Ecto neural progenitor cell (in vitro differentiated cells): ENCODE measurements at places on chromosomes 16 and 17.

- no peak for DNase-seq
These were observed 5.0 kb upstream of the SPIRE2 start for GRCh38 chr16:89823087-89823823.

GRCh38 chr17:61378658-61379456 is 20.8 kb upstream of the TBX2 start:
- DNase-seq: no peak

- DNase-seq: no peak
These were observed 39.0 kb downstream of the NLK start for GRCh38 chr17:28081467-28081866.

DNA sequence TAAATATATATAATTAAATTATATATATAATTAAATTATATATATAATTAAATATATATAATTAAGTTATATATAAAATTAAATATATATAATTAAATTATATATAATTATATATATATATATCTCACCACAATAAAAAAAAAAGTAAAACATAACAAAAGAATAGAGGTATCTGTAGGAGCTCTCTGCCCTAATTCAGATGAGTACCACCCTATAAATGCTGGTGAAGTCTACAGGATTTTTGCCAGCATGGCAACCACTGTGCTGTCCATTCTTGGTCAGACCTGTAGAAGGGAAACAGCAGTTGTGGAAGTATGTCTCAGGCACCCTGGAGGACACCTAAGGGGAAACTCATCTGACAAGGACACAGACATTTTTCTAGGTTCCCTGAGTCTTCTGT is 259.7 kb downstream of the PRKCA start:
- DNase-seq: no peak

DNA sequence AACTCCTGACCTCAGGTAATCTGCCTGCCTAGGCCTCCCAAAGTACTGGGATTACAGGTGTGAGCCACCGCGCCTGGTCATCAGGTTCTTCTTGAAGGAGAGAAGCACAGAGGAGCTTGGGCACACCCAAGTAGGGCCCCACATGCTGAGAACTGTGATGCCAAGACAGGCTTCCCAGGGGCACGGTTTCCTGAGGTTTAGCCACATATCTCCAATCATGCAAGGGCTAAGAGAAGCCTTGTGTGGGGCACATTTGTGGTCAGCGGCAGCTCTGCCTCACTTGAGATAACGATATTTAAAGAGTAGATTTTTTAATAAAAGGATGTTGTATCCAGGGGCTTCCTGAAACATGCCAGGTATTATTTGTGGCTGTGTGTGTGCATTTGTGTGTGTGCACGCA is 46.9 kb downstream of the CUEDC1 start:
- DNase-seq: no peak

DNA sequence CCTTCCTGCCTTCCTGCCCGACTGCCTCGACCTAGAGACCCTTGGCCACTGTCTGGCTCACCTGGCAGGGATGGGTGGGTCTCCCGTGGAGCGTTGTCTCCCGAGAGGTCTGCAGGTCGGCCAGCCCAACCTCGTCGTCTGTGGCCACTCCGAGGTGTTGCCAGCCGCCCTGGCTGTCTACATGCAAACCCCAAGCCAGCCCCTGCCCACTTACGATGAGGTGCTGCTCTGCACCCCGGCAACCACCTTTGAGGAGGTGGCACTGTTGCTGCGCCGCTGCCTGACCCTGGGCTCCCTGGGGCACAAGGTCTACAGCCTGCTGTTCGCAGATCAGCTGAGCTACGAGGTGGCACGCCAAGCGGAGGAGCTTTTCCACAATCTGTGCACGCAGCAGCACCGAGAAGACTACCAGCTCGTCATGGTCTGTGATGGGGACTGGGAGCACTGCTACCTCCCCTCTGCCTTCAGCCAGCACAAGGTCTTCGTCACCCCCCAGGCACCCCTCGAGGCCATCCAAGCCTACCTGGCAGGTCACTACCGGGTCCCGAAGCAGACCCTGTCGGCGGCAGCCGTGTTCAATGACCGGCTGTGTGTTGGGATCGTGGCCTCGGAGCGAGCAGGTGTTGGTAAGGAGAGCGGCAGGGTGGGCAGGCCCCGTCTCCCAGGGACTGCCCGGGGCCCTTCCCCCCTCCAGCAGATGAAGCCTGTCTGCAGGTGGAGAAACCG is 75.1 kb upstream of the ENDOV start:
- DNase-seq: no peak

DNA sequence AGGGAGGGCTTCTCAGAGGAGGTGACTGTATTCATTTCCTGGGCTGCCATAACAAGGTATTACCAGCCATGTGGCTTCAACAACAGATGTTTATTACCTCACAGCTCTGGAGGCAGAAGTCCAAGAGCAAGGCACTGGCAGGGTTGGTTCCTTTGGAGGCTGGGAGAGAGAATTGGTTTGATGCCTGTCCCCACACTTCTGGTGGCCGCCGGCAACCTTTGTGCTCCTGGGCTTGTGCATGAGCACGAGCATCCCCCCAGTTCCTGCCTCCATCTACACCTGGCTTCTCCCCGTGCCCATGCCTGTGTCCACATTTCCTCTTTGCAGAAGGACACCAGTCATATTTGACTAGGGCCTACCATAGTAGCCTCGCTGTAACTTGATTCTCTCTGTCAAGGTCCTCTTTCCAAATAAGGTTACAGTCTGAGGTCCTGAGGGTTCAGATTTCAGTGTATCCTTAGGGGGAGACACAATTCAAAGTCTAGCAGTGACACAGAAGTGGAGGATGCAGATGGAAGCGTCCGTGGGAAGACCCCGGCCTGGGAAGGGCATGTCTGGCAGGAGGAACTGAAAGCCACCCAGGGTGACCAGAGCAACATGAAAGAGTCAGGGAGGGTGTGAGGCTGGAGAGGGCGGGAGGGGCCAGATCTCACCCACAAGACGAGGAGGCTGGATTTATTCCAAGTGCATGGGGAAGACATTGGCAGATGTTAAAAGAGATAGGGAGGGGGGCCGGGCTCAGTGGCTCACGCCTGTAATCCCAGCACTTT is 188.2 kb upstream of the HSBP1 start:
- DNase-seq: no peak

DNA sequence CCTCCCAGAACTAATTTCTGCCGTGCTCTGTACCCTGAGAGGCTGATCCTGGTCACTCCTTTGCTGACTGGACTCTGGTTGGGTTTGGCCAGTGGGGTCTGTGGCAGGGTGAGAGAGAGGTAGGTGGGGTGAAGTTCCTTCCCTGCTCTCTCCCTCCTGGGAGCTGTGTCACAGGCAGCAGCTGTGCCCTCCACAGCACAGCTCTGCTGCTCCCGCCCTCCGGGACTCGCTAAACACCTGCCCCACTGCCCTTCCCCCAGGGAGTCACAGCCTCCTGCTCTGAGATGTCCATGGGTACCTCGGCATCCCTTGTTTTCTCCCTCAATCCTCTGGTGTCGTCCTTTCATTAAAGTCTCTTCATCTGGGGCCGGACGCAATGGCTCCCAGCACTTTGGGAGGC is 66.4 kb downstream of the SRCIN1 start:
- no peak for DNase-seq
